ENCODE measurements at places on chromosomes 7 and 10.
A peak's percentile ranks its signal among the peaks of the same experiment; 100 is the strongest.

GRCh38 chr7:1748076-1748838 lies 78.2 kb downstream of the ELFN1 start:
- no peak for DNase-seq

DNA sequence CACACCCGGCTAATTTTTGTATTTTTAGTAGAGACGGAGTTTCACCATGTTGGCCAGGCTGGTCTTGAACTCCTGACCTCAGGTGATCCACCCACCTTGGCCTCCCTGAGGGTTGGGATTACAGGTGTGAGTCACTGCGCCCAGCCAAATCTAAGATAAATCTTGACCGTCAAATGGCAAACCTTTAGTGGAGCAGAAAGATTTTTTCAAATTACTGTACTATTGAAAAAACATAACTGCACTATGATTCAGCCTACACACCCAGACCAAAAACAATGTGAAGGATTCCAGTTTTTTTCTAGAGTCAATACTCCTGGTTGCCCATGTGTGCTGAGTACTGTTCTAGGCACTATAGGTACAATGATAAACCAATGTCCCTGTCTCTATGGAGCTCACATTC lies 33.9 kb upstream of the SVIL start:
- peak; percentile 27 for DNase-seq

GRCh38 chr7:80183900-80184685 lies 49.5 kb downstream of the GNAI1 start:
- no peak for DNase-seq

GRCh38 chr7:155576900-155577508 lies 30.6 kb upstream of the CNPY1 start:
- no peak for DNase-seq

GRCh38 chr10:69061305-69062161 lies 26.4 kb upstream of the SRGN start:
- DNase-seq: peak; percentile 96

DNA sequence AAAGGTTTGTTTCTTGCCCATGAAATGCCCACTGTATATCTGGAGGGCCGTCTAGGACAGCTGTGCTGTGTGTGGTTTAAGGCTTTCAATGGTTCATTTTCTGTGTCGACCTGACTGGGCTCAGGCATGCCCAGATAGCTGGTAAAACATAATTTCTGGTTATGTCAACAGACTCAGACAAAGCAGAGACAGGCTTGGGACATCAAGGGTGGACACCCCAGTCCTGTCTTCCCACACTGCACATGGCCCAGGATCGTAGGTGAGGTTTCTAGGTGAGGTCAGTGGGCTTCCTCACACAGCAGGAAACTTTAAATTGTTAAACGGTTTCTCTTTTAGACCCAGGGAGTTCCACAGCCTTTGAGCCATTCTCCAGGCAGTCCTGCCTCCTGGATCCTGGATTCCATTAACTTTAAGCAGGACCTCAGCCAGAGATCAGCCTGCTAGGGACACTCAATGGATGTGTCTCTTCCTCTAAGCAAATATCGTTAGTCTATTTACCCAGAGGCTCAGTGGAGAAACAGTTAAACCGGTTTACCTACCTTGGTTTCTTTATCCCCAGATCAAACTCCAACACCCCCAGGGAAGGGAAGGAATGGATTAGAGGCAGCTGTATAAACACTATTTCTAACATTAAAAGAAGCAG lies 66.4 kb downstream of the ST8SIA6 start:
- DNase-seq: no peak

DNA sequence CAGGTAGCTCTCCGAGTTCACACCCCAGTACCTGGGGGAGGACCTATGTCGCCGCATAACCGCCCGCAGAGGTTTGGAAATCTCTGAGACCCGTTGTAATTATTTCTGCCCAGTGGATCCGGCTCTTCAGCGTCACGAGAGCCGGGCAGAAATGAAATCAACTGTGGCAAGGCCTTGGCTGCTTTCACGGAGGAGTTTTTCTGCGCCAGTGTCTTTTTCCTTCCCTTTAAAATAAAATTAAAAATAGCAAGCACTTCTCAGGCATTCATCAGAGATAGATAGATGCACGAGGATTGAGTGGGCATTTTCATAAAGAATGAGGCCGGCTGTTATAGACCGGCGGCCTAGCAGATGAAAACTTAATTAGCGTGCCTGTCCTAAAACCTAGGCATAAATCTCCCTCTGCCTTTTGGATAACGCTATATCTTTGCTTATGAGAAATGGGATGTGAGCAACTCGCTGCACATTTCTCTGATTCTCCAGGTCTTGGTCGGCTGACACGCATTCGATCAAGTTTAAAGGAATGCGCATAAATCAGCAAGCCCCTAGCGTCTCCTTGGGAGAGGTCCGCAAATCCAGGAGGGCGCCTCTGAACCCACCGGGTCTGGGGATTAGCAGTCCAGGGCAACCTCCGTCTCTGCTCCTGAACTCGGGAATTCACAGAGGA lies 6.4 kb downstream of the HOXA13 start:
- DNase-seq: no peak

GRCh38 chr7:155191901-155192478 lies 105.7 kb upstream of the INSIG1 start:
- DNase-seq: no peak

DNA sequence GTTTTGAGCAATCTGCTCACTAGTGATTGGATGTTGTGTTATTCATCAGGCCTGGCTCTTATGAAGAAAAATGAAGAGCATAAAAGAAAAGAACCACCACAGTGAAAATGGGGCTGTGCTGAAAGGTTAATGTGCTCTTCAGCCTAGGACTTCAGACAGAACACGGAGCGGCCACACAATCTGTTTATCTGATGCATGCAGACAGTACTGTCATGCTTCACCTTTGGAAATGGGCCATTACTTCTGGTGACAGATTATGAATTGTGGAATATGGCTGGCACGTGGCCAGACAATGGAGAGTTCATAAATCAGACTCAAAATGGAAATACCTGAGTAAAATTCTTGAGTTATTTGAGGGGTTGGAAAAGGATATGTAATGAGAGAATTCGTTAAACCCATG lies 86.0 kb upstream of the NOBOX start:
- no peak for DNase-seq

- no peak for DNase-seq
Observed at GRCh38 chr10:97784200-97784810, 12.5 kb upstream of the SFRP5 start.

DNA sequence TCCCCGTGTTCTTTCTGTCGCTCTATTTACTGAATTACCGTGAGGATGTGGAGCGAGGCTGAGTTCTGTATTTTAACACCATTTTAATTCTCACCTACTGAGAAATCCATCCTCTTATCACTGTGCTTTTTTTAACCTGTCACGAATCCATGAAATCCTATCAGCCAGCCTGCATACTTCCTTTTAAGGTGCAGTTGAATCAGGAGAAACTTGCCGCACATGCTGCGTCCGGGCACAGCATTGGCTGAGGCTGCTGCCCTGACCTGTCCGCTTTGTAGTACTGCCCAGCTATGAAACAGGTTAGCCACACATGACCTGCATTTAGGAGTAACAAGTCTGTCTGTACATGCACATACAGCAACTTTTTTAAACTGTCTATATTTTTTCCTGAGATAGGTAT lies 82.5 kb downstream of the EGFR start:
- no peak for DNase-seq

DNA sequence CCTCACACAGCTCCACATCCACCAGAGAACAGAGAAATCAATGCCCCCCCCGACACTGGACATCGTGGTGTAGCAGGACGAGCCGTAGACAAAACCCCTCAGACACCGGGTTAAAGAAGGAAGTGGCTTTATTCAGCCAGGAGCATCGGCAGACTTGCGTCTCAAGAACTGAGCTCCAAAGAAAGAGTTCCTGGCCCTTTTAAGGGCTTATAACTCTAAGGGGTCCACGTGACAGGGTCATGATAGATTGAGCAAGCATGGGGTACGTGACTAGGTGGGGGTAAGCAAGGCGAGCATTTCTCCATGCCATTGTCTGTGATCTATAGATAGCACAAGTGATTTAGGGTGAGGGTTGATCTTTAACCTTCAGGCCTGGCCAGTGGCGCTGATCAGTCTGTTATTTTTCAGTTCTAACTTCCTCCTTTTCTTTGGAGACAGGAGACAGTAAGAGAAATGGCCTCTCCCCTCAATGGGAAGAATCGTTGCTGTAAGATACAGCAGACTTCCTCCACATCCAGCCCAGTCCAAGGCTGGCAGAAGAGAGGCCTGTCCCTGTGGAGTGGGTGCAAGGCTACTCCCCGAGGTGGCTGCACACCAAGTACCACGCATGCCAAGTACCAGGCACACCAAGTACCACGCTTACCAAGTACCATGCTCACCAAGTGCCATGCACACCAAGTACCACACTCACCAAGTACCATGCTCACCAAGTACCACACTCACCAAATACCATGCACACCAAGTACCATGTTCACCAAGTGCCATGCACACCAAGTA lies 19.5 kb upstream of the PPP2R2D start:
- DNase-seq: no peak

DNA sequence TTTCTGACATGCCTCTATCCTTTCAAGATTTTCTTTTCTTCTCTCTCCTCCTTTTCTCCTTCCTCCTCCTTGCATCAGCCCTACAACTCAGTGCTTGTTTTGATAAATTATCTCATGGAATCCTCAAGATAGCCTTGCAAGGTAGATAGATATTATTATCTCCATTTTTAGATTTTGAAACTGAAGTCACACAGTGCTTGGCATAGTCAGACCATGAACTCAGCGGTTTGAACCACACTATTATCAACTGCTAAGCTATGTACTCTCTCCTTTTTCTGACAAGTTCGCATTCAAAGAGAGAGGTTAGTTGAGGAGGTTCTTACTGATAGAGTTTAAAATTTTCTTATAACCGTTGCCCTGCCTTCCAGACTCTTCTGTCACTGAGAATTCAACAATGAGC lies 79.1 kb downstream of the SUGCT start:
- no peak for DNase-seq

DNA sequence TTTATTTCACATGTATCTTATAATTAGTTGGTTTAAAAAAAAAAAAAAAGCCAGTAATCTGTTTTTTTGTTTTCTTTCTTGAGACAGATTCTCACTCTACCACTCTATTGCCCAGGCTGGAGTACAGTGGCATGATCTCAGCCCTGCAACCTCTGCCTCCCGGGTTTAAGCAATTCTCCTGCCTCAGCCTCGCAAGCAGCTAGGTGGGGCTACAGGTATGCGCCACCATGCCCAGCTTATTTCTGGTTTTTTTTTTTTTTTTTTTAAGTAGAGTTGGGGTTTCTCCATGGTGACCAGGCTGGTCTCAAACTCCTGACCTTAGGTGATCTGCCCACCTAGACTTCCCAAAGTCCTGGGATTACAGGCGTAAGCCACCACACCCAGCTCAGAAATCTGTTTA lies 34.1 kb upstream of the CAPZA2 start:
- DNase-seq: no peak

GRCh38 chr10:93028883-93029282 lies 31.7 kb upstream of the CYP26C1 start:
- peak; percentile 46 for DNase-seq

DNA sequence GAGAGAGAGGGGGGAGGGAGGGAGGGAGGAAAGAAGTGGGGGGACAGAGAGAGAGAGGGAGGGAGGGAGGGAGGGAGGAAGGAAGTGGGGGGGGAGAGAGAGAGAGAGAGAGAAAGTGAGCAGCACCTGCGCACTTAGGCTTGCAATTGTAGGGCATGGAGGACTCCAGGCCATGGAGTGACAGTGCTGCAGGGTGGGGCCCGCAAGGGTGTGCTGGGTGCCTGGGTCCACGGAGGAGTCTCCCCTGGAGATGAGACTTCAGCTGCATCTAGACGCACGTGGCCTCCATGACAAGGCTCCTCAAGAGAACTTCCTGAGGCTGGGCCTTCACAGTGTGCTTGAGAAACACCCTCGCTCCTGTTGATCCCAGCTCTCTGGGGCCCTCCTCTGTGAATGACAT lies 44.5 kb downstream of the CLRN3 start:
- no peak for DNase-seq

- no peak for DNase-seq
Observed at GRCh38 chr10:124003070-124003419, 90.4 kb downstream of the CHST15 start.

DNA sequence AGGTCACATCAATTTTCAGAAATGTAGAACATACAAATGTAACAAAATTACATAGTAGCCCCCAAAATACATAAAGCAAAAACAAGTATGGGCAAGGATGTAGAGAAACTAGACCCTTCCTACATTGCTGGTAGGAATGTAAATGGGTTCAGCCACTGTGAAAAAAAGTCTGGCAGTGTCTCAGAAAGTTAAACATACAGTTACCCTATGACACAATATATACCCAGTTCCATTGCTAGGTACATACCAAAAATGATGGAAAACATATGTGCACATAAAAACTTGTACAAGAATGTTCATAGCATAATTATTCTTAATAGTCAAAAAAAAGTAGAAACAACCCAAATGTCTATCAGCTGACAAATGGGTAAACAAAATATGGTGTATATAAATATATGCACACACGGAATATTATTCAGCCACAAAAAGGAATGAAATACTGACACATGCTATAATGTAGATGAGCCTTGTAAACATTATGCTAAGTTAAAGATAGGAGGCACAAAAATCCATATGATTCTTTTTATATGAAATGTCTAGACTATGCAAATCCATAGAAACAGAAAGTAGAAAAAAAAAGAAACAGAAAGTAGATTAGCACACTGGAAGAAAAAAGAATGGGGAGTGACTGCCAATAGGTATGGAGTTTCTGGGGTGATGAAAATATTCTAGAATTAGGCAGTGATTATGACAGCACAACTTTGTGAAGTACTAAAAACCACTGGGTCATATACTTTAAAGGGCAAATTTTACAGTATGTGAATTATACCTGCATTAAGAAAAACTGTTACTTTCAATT lies 13.5 kb downstream of the HERPUD2 start:
- DNase-seq: peak; percentile 48

DNA sequence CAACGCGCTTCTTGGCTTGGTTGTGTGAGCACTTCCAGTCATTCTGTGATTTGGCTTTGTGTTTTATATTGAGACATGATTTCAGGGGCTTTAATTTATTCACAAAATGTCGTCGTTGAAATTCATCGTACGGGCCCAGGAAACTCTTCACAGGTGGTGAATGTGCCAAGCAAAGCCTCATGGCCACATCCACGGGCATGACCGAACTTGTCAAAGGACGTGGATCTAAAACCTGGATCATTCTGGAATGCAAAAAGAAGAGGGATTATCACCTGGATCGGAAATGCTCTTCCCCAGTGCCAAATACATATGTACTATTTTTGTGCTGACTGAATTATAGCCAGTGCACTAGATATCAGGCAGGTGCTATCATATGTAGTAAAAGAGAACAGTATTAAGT lies 2.2 kb downstream of the PPP1R3C start:
- DNase-seq: no peak

GRCh38 chr7:47456210-47456955 lies 125.5 kb downstream of the TNS3 start:
- no peak for DNase-seq

DNA sequence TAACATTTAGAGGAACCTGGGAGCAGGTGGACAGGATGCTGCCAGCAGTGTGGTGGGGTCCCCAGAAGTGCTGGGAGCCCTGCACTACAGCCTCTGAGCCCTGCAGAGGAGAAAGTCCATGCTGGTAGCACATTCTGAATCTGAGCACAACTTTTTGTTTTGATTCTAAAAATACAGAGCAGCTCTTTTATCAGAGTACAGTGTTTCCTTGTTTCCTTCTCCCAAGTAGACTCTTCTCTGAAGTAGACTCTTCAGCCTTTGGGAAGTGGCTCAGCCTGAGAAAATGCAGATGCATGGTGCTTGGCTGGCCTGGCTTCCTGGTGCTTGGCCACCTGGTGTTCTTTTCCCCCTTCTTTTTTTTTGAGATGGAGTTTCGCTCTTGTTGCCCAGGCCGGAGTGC lies 9.1 kb downstream of the ADCY1 start:
- no peak for DNase-seq

Data from fibroblast of skin of right quadriceps (primary cell).